Activated CD4-positive, alpha-beta T cell treated with anti-CD3 and anti-CD28 coated beads, Interleukin-2, amount 50 U/mL, for 48 hours (primary cell): ENCODE measurements at places on chromosomes 16 and 17.
A peak's percentile ranks its signal among the peaks of the same experiment; 100 is the strongest.

DNA sequence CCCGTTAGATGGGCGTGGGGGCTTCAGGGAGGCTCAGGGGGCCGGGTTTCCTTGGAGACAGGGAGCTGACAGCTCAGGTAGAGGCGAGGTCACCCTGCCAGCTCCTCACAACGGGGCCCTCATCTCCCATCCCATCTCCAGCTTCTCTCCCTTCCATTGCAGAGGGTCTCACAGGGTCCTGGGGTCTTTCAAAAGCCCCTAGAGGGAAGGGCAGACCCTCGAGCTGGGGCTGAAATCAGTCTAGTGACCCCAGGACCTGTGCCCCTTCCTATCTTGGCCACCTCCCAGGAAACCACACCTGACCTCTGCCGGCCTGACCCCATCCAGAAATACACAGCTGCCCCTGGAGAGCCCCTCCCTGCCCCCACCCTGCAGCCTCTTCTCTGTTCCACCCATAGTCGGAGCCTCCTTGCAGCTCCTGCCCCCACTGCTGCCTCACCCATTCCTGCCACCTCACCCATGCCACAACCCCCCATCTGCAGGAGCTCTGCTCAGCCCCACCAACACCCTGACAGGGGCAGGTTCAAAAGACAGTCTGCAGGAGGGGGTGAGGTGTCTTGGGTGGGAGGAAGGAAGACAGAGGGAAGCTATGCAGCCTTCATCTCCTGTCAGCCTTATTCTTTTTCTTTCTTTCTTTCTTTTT is 23.4 kb downstream of the PIK3R5 start:
- no peak for DNase-seq

DNA sequence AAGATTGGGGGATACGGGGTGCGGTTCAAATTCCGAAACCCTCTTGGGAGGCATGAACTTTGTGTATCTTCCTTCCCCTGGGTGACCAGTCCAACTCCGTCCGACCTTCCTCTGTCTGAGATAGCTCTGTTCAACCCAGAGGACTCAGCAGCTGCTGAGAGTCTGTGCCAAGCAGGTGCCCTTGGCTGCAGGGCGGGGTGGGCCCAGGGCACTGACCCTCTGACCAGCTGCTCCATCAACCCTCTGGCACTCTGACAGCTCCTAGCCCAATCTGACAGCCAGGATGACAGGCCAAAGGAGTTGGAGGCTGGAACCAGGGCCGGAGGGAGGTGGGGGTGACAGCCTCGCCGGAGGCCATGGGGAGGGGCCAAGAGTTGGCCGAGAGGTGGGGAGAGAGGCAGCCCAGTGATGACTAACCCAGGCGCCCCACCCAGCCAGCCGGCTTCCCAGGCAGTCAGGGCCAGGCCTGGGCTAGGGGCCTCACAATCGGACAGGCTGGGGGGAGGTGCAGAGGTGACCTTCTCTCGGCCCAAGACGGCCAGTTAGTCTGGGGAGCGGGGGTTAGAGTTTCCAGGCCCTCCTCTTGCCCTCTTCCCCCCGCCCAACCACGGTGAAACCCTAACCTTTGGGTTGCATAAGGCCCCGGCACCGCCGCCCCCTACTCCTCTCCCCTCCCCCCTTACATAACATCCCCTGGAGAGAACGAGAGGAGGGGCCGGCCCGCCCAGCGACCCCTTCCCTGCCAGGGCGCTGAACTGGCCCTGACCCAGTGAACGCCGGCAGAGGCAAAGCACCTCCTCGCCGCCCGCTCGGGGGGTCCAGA is 5.0 kb upstream of the TLCD2 start:
- DNase-seq = peak; percentile 56

- DNase-seq = no peak
Measured at GRCh38 chr16:13231365-13231764, 330.0 kb downstream of the SHISA9 start.

- DNase-seq = no peak
Measured at GRCh38 chr16:64185954-64186353, 935.9 kb downstream of the CDH11 start.

GRCh38 chr17:12007466-12007865 is 10.2 kb upstream of the ZNF18 start:
- DNase-seq = no peak

DNA sequence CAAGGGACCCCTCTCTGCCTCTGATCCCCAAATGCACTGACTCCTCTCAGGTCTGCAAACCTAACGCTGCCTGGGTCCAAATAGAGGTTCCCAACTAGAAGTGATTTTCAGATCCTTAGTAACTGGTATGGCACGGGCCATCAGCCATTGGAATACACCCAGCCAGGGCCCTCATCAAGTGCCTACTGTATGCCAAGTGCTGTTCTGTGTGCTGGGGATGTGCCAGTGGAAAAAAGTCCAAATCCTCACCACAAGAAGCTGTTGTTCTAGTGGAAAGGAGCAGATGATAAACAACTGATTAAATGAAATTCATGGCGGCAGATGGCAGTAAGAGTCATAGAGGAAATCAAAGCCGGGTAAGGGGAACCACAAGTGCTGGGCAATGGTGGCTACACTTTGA is 57.2 kb upstream of the MED9 start:
- DNase-seq = no peak

DNA sequence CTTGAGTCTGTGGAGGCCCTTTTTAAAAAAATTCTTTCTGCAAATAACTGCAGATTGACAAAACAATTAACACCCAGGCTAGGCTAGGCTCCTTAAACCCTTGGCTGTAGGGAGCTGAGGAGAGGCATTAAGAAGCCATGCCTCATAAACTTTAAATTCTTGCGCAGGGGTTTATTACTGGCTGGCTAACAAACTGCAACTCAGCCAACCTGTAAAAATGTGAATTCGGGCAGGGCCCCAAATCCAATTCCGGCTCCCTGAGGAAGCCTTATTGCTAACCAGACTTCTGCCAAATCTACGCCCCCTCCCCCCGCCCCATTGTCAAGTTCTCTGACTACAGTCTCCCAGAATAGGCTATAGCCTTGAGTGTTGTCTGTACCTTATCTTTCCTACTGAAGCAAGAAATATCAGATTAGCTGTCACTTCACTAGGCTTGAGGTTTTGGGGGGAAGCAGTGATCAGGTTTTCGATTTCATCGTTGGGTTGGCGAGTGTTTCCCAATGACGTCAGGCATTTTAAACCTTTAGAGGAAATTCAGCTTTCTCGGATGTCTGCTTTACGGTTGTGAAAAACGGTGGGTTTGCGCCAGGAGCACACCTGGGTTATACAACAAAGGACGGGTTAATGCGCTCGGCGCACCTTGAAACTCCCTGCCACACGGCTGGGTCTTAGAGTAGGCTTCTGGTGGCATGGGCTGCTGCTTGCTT is 2.0 kb downstream of the CDH3 start:
- DNase-seq = no peak

GRCh38 chr16:82201926-82202325 is 31.9 kb upstream of the MPHOSPH6 start:
- no peak for DNase-seq

GRCh38 chr16:11170201-11170600 is 85.8 kb downstream of the SOCS1 start:
- DNase-seq = no peak

DNA sequence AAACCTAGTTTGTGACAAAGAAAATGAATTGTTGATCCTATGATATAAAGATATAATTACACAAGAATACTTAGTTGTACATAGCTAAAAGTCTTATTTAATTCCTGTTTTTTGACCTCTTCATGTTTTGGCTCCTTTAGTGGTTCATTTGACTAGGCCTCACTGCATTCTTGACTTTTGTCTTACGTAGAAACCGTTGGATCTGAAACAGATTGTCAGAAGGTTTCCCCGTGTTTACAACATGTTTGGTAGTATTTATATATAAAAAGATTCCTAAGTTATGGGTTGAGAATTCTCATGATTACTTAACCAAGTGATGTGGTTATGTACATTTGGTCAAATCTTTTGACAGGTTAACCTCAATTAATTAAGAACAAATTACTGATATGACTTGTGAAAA is 162.8 kb downstream of the BCAS3 start:
- no peak for DNase-seq
